ENCODE measurements at places on chromosomes 2 and 18. TPM values are rescaled to one million over a fixed set of nuclear protein-coding genes. Genes with fewer than 3 reads are reported as not detected.

Gene FAM237A
- total RNA-seq = not detected

Gene HOXD8
- total RNA-seq = 5.1 TPM

Gene RIT2
- total RNA-seq = not detected

Gene HOXD12
- total RNA-seq = not detected

Gene FSHR
- total RNA-seq = not detected

Gene LIPG
- total RNA-seq = 0.32 TPM

Gene LAMA3
- total RNA-seq = 51.0 TPM

Gene LBX2
- total RNA-seq = 2.9 TPM

Gene TTC31
- 16.6 TPM for total RNA-seq

Gene SKOR2
- not detected for total RNA-seq

Gene RPRD1A
- total RNA-seq = 15.4 TPM

Gene REG1B
- not detected for total RNA-seq

Gene HAUS1
- total RNA-seq = 70.2 TPM

Gene EML4
- 27.7 TPM for total RNA-seq

Gene CPS1
- total RNA-seq = 10.7 TPM

Gene PDE1A
- 0.14 TPM for total RNA-seq

Gene ZSWIM2
- not detected for total RNA-seq

Gene BCL2L11
- total RNA-seq = 7.5 TPM

Gene LRP1B
- not detected for total RNA-seq

Gene CEBPZ
- 64.9 TPM for total RNA-seq

Gene PLGLB2
- not detected for total RNA-seq

Gene UGT1A10
- 0.18 TPM for total RNA-seq

Gene CCDC85A
- 0.12 TPM for total RNA-seq

Gene BMP10
- not detected for total RNA-seq

Gene NT5C1B
- total RNA-seq = not detected

Gene ITGA4
- 1.1 TPM for total RNA-seq

Gene SPDYA
- total RNA-seq = 0.14 TPM

Gene GEN1
- 14.6 TPM for total RNA-seq

Gene MALT1
- 11.1 TPM for total RNA-seq

Gene RAX
- total RNA-seq = not detected

Gene C2orf66
- 0.11 TPM for total RNA-seq

Gene CCT4
- total RNA-seq = 323 TPM

Gene RASGRP3
- 0.44 TPM for total RNA-seq

Gene VWC2L
- not detected for total RNA-seq

Gene CFC1
- total RNA-seq = not detected

Gene CNNM3
- total RNA-seq = 13.8 TPM

Gene GPR75
- total RNA-seq = 2.0 TPM

Gene ANO7
- 2.2 TPM for total RNA-seq

Gene SOX11
- not detected for total RNA-seq

Gene TOGARAM2
- not detected for total RNA-seq

Gene ASAP2
- 39.8 TPM for total RNA-seq

Gene PARD3B
- total RNA-seq = 0.83 TPM

Gene CLEC4F
- total RNA-seq = not detected

Gene PIAS2
- total RNA-seq = 9.7 TPM

Gene REG3A
- not detected for total RNA-seq

Gene ZAP70
- total RNA-seq = not detected

Gene CNDP1
- total RNA-seq = not detected

Gene SCN2A
- total RNA-seq = not detected

Gene NFATC1
- 6.2 TPM for total RNA-seq

Gene UGT1A6
- total RNA-seq = 1.6 TPM

Gene SCYGR4
- total RNA-seq = not detected

Gene SGPP2
- 0.46 TPM for total RNA-seq

Gene CPLX4
- total RNA-seq = not detected

Gene FBXO36
- total RNA-seq = 0.94 TPM

Gene GPBAR1
- total RNA-seq = 0.12 TPM

Data from A549 treated with ZK216348 at 1 μM for 4 hours (cell line).